Activated CD4-positive, alpha-beta memory T cell treated with anti-CD3 and anti-CD28 coated beads for 36 hours (primary cell): ENCODE measurements at places on chromosomes 4 and X. TPM values are rescaled to one million over a fixed set of nuclear protein-coding genes. Genes with fewer than 3 reads are reported as not detected.

- no peak for DNase-seq
- H3K4me1 ChIP-seq, result peaks cover 15% of the 10 kb centered on the region
- no peak overlapping the region for H3K27ac ChIP-seq
- H3K36me3 ChIP-seq, result no peaks in the 10 kb centered on the region
- no peaks in the 10 kb centered on the region for H3K27me3 ChIP-seq
Observed at GRCh38 chr4:25184056-25184455, 23.8 kb upstream of the SEPSECS start.

DNA sequence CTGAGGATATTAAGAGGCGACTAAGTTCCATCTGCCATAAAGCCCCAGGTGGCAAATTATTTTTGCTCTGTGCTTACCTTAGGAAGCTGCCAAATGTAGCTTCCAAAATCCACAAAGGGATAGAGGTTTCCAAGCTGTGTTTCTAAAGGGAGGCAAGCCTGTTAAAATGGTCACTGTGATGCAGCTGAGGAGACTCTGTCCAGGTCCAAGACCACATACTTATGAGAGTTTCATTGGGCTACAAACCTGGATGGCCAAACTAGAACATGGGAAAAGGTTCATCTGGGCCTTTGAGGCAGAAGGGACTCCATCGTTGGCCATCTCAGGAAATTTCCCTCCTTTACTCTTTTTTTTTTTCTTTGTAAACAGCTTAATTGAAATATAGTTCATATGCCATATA lies 306.9 kb upstream of the FGF13 start:
- no peak overlapping the region for H3K4me3 ChIP-seq
- H3K4me1 ChIP-seq, result no peaks in the 10 kb centered on the region
- H3K27me3 ChIP-seq, result no peaks in the 10 kb centered on the region
- no peaks in the 10 kb centered on the region for H3K36me3 ChIP-seq
- H3K27ac ChIP-seq, result no peak overlapping the region

DNA sequence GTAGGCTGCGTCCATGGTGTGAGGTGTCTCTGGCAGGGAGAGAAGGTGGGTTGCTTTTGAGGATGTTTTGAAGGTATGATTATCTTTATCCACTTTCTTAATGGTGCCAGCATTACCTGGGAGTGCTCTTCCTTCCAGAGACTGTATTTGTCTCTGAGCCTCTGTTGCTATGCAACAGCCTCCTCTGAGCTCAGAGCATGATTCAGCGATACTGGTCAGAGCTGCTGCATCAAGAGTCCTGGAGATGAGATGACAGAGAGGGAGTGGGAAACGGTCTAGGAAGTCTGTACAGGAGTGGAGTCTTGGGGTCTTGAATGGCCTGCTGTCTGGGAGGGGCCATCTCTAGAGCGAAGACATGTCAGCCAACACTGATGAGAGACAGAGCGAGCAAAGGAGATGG lies 104.4 kb upstream of the RAB40AL start:
- peaks cover 3% of the 10 kb centered on the region for H3K36me3 ChIP-seq
- H3K4me3 ChIP-seq, result no peak overlapping the region
- H3K27ac ChIP-seq, result no peak overlapping the region
- DNase-seq, result no peak
- H3K4me1 ChIP-seq, result no peaks in the 10 kb centered on the region

GRCh38 chrX:43750248-43750676 lies 94.2 kb downstream of the MAOA start:
- DNase-seq, result peak; percentile 48
- H3K27me3 ChIP-seq, result no peaks in the 10 kb centered on the region
- no peaks in the 10 kb centered on the region for H3K36me3 ChIP-seq
- H3K4me3 ChIP-seq, result no peak overlapping the region

DNA sequence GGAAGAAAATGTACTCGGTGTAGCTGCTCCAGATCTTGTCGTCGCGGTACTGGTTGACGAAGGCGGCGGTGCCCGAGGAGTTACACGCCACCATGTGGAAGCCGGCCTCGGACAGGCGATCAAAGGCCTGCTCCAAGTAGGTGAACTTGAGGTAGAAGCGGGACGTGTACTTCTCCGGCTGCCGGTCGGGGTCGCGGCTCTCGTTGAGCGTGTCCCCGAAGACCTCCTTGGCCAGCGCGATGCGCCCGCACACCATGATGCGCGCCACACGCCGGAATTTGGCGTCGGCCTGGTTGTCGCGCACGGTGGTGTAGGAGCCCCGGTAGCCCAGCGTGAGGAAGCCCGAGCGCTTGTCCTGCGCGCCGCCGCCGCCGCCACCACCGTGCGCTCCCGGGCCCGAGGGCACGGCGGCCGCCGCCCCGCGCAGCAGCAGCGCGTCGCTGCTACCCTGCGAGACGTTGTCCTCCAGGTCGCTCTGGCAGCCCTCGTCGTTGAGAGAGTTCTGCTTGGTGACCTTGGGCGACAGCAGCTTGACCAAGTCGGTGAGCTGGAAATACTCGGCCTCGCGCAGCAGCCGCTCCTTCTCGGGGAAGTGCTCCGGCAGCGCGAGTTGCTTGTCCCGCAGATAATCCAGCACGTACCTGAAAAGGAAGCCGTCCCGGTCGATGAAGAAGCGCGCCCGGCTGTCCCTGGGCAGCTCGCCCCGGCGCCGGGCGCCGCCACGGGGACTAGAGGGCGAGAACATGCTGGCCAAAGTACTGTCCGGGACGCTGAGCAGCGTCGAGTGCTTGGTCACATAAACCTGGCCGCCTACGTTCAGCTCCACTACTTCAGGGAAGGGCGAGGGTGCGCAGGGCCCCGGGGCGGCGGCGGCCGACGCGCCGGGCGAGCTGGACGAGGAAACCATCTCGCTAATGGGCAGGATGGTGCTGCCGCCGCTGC lies 775 bp downstream of the KCTD8 start:
- H3K4me1 ChIP-seq, result peaks cover 9% of the 10 kb centered on the region
- H3K27me3 ChIP-seq, result peaks cover 32% of the 10 kb centered on the region
- DNase-seq, result no peak
- no peak overlapping the region for H3K27ac ChIP-seq
- H3K4me3 ChIP-seq, result no peak overlapping the region

- no peak overlapping the region for H3K27ac ChIP-seq
- no peaks in the 10 kb centered on the region for H3K27me3 ChIP-seq
- H3K36me3 ChIP-seq, result no peaks in the 10 kb centered on the region
- DNase-seq, result no peak
- H3K4me3 ChIP-seq, result no peak overlapping the region
Observed at GRCh38 chr4:83387012-83387411, 52.4 kb upstream of the HPSE start.

GRCh38 chr4:22045051-22045630 lies 96.6 kb upstream of the KCNIP4 start:
- no peak overlapping the region for H3K27ac ChIP-seq
- no peaks in the 10 kb centered on the region for H3K36me3 ChIP-seq
- no peak overlapping the region for H3K4me3 ChIP-seq
- H3K4me1 ChIP-seq, result no peaks in the 10 kb centered on the region

- no peak overlapping the region for H3K27ac ChIP-seq
- H3K36me3 ChIP-seq, result no peaks in the 10 kb centered on the region
- no peaks in the 10 kb centered on the region for H3K4me1 ChIP-seq
- H3K27me3 ChIP-seq, result no peaks in the 10 kb centered on the region
- no peak overlapping the region for H3K4me3 ChIP-seq
Observed at GRCh38 chrX:8879750-8880149, 78.6 kb upstream of the FAM9A start.

Gene TET2
- 30.2 TPM for total RNA-seq

Gene UGT8
- 0.40 TPM for total RNA-seq

Gene NRK
- not detected for total RNA-seq

Gene CXCL1
- total RNA-seq, result not detected

Gene USO1
- 59.0 TPM for total RNA-seq

Gene REPS2
- total RNA-seq, result not detected
